Hippocampal formation (tissue), 2 donors: ENCODE measurements at places on chromosomes 6 and 20.

DNA sequence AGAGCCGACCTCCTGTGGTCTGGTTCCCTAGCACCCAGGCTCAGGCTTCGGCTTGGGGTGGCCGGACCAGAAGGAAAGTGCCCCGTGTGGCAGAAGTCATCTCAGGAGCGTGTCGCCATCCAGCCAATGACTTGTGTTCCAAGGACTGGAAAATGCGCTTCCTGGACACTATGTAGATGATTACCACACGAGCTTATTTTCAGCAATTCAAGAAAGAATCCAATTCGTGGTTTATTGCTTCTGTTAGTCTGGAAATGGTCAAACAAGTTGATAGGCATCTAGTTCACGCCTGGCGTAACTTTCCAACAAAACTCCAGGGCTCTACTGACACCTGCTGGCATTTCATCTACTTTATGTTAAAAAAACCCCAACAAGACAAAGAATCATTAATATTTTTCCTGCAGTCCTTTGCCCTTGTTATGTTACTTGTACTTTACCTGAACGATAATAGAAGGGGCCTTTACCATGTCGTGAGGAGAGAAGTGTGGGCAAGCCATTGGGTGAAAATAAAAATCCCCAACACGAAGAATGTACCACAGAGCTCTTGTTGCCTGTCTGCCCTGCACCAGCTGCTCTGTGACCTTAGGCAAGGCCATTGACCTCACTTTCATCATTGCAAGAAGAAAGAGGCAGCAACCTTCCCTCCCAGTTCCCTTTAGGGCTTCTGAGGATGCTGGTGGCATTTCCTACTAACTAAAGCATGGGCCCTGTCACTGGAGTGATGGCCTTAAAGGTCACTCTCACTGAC, 154.7 kb upstream of the LAMP5 start:
- peak; percentile 32 for DNase-seq

DNA sequence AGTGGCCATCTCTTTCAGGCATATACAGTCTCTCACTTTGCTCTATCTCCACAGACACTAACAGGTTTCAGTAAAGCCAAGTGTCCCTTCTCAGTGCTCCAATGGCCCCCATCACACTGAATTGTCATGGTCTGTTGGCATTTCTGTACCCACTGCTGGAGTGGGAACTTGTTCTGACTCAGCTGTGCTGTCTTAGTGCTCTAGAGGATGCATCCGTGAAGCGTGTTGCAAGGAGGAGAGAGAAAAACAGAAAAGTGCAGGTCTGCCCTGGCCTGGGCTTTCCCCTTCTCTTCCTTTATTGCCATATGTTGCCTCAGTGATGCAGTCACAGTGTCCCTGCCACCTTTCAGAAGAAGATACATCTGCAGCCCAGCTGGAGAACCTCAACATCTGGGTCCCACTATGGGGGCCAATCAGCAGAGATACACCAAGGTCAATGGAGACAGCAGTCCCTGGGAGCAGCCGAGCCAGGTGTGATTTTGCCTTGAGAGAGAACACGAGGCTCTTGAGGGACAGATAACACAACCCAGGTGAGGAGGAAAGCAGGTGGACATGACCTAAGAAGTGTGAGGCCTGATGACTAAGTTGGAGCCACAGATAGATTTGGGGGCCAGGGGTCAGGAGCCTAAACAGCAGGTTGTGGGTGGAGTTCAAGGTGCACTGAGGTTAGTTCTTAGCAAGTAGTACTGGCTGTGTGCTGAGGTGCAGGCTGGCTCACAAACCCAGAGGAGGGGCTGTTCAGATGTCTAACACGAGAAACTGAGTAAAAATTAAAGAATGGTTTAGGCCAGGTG, 5.6 kb upstream of the PLCG1 start:
- no peak for DNase-seq

- no peak for DNase-seq
Observed at GRCh38 chr6:25042984-25043725, 107.4 kb upstream of the RIPOR2 start.

- no peak for DNase-seq
Observed at GRCh38 chr6:1379017-1379787, 10.2 kb upstream of the FOXF2 start.

DNA sequence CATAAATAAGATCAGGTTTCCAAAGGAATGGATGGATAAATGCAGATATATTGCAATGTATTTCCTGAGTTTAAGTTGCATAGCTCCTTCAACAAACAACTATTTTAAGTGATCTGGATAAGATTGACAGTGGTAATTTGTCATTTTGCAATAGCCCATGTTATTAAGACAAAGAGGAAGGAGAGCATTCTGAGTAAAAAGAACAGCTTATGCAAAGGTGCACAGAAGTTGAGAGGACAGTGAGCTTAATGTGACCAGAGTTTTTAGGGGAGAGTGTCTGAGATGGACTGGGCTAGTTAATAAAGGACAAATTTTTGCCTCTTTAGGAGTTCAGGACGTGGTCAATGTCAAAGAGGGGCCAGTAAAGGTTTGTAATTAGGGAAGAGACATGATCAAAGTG, 48.8 kb upstream of the FBXO30 start:
- no peak for DNase-seq

- DNase-seq, result no peak
Observed at GRCh38 chr6:33172688-33173534, 19.4 kb downstream of the COL11A2 start.

DNA sequence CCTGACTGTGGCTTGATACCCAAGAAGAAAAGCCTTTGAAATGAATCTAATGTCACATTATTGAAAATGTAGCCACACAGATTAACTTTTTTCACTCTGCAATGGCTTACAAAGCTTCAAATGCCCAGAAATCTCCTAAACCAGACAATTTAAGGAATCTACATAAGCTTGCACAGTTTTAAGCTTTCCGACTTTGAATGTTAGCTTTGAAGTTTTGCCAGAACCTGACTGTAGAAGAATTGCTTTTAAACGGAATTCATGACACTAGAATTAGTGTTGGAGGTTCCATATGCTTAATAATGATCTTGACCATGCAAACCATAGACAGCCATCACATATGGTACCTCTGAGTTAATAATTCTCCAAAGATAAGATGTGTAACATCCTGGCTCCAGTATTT, 798.5 kb upstream of the EPHA7 start:
- no peak for DNase-seq

- DNase-seq, result no peak
Observed at GRCh38 chr6:167472148-167472547, 147.3 kb downstream of the TTLL2 start.

GRCh38 chr6:25851961-25852360, 20.1 kb upstream of the SLC17A1 start:
- no peak for DNase-seq

- no peak for DNase-seq
Observed at GRCh38 chr6:3455569-3456394, 1.1 kb downstream of the SLC22A23 start.

DNA sequence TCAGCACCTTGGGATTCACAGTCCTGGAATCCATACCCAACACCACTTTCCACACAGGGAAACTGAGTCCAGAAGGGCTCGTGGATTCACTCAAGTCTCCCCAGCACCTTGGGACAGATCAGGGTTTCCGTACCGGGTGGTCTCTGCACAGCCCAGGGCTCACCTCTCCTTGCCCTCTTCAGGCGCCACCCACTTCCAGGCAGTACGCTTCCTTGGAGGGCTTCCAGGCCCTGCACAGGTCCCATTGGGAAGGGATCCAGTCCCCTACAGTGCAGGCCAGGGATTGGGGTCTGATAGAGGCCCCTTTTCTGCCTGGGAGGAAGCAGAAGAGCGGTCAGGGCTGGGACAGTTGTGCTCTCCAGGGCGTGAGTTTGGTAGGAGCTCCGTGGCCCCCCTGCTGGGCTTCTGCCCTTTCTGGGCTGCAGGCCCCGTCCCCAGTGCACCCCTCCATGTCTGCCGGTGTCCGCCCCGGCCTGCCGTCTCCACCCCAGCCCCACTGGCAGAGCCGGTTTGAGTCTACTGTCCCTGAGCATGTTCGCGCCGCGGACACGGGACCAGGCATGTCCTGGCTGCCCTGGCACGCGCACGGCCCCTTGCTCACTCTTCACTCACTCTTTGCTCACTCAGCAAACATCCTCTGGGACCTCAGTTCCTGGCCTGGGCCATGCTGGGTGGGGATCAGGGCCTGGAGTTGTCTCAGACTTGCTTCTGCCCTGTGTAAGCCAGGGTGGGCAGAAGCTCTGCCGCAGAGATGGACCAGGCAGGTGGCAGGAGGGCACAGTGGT, 12.6 kb downstream of the SRC start:
- no peak for DNase-seq

- DNase-seq, result no peak
Observed at GRCh38 chr6:79208816-79209215, 25.7 kb downstream of the HMGN3 start.

GRCh38 chr20:57327820-57328219, 1.8 kb upstream of the SPO11 start:
- DNase-seq, result no peak

GRCh38 chr6:7166410-7167293, 58.9 kb downstream of the RREB1 start:
- no peak for DNase-seq

- no peak for DNase-seq
Observed at GRCh38 chr6:95117236-95117635, 460.1 kb upstream of the MANEA start.

DNA sequence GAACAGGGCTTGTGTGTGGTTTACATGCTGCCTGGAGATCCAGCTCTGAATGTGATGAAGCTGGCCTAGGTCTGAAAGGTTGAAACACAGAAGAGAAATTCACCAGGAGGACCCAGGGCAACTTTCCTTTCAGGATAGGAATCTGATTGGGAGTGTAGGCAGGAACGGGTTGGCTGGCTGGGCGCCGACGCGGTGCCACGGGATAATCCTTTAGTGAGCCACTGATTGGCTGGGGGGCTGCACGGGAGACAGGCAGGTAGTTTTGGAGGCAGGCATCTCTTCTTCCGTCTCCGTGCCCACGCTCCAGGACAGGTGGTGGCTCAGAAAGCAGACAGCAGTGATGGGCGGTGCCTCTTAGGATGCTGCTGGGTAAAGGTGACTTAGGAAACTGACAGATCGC, 294.6 kb downstream of the CDH4 start:
- DNase-seq, result no peak

DNA sequence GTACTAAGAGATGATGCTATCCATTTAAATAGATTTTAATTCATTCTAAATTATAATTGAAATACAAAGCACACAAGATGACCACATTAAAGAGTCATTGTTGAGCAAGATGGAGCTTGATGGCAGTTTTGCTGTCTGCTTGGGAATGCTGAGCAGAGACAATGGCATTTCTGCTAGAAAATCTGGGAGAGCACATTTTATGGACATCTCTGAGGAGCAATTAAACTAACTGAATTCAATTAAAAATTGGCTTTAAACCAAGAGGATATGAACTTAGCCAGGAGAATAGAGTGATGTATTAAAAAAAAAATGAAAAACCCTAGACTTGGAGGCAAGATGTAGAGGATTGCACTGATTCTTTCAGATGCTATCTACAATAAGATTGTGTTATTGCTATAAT, 19.1 kb upstream of the ADGRB3 start:
- no peak for DNase-seq

DNA sequence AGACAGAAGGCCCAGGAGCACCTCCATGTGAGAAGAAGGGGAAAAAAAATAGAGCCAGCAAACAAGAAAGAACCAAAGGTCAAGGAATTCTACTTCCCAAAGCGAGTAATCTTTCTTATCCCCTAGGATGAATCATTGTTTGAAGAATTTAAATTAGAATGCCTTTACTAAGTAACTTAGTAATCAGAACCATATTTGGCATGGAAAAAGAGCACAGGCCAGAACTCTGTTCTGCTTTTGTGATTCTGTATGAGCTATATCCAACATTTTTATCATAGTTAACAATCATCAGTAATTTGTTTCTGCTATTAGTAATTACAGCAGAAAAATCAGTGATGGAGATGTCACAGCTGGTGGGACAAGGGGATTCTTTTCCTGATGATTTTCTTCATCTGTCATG, 228.8 kb upstream of the FAM83B start:
- DNase-seq, result no peak

GRCh38 chr6:54286141-54286540, 22.1 kb upstream of the TINAG start:
- DNase-seq, result no peak

- no peak for DNase-seq
Observed at GRCh38 chr20:62195736-62196135, 12.9 kb downstream of the MTG2 start.

GRCh38 chr6:71107911-71108420, 151.1 kb upstream of the B3GAT2 start:
- peak; percentile 8 for DNase-seq

DNA sequence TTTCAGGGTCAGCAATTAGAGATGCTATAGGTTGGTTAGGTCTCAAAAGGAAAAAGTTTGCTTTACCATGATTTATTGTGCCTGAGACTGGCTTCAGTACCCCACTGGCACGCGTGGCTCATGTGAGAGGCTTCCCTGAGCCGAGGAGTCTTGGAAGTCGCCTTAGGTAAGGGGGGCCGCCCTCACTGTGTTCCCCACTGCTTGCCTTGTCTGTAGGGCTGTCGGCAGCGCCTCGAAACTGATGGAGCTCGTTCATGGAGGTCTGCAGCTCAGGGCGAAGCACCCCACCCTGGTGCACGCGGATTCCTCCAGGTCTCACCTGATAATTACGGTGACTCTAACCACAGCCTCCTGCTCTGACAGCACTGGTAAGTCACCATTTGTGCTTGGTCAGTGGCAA, 39.2 kb downstream of the FRMD1 start:
- no peak for DNase-seq

GRCh38 chr20:58212636-58213035, 15.8 kb downstream of the ANKRD60 start:
- DNase-seq, result no peak

DNA sequence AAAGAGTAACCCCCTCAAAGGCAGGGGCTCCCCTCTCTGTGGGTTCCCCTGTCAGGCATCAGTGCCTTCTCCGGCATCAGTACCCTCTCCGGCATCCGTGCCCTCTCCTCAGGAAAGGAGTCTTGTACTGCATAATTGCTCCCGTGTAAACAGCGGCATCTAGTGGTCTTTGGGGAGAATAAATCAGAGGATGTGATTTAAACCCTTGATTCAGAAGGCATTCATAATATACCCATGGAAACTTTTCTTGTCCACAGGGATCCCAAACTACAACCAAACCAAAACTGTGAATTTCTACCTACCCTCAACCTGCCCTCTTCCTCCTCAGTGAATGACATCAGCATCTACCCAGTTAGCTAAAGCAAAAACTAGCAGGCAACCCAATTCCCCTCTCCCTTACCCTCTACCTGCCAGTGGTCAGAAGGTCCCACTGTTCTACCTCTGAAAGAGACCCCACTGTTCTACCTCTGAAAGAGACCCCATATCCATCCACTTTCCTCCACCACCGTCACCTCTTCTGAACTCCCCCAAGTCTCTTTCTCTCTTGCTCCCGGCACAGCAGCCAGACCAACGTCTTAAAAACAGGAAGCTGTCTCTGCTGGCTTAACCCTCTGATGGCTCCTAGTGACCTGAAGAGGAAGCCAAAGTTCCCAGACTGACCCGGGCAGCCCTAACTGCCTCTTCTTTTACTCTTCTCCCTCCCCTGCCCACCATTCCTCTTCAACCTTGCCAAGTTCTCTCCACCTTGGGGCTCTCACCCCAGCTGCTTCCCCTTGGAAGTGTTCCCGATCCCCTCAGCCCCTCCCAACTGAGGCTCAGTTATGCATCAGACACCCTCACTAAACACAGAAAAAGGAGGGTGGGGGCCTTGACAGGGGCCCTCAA, 27.2 kb downstream of the UBE2V1 start:
- DNase-seq, result peak; percentile 36
